Activated effector memory CD4-positive, alpha-beta T cell treated with Interleukin-2 at 50 U/mL for 16 hours (primary cell): ENCODE measurements at places on chromosomes 13 and 19.

DNA sequence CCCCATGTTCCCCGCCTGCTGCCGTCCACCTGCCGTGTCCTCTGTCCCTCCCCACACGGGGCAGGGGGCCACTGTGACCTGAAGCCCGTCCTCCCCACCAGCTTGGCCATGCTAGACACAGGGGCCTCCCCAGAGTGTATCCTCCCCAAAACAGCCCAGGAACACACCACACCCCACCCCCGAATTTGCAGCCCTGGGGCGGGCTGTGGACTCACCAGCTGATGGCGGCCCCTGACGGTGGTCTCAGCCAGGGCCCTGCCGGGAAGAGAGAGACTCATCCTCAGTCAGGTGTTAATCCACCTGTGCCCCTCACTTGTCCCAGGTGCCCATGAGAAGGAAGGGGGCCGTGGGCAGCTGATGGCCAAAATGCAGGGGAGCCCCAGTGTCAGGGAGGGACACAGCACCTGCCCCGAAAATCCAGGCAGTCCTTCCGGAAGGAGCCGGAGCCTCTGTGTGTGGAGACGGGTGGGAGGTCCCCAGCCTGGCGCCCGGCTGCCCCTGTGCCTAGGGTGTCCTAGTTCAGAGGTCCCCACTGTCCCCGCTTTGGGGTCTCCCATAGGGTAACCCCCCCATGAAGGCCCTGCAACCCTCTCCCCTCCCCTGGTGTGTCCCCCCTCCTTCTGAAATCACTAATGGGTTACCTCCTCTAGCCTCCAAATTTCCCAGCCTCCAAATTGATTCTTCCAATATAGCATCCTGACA, 39.3 kb upstream of the TCF3 start:
- DNase-seq: no peak

DNA sequence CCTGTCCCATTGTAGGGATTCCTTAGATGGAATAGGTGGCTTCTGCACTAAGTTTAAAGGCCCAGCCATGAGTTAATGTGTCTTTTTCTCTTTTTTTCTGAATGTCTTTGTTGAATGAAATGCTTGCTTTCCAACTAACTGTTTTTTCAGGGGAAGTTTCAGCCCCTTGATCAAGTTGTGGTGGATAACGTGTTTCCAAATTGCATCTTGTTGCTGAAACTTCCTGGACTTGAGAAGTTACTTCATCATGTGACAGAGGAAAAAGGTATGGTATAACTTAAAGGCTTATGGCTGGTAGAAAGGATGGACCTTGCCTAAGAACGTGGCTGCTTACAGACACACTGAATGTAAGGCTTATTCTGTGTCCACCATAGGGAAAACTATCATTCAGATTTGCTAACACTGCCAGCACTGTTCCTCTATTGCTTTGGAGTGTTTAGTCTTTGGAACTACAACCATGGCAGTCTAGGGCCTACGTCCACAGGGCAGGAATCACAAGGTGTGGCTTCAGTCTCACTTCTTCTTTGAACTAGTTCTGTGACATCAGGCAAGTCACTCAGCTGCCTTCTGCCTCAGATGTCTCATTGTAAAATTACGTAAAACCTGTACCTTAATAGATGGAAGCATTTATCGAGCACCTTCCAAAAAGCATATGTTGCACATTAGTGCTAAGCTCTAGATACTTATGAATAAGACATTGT, 25.3 kb downstream of the RNASEH2B start:
- DNase-seq: no peak

DNA sequence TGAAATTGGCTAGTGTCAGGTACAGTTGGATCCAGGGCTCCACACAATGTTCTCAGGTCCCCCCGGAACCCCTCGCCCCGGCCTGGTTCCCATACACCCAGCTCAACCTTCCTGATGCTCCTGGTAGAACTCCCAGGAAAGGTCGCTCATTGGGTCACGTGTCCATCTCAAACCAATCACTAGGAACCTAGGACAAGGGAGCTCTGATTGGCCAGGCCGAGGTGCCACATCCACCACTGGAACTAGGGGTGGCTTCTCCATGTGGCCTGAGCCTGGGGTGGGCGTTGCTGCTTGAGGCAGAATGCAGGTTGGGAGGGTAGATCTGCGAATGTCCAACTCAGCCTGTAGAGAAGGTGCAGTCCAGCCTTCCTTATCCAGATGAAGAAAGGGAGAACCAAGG, 6.9 kb upstream of the MEF2B start:
- no peak for DNase-seq

DNA sequence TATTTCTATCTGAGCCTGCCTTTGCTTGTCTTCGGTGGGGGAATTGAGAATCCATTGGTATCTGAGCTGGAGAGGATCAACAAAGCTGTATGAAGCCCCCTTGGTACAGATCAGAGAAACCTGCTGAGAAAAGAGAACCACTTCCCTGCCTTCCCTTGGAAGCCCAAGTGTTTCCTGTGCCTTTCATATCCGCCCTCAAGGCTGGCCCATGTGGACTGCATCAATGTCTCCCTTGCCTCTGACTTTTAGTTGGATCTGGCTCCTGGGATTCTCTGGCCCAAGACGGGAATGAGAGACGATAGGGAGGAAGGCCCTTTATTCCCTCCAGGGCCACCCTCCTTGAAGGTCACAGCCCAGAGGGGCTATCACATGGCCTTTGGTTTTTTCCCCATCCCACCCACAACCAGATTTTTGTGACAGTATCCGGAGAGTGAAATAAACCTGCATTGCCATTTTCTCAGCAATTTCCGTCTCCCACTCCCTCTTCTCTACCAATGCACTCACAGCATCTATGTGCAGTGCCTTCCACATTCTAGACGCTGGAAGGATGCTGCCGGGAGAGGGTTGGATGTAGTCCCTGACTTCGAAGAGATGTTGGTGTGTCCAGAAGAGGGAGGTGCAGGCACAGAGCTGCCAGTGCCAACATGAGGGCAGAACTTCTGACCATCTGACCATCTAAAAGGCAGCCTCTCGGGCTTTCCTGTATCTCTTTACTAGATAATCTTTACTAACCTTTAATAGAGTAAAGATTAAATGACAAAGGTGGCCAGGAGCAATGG, 63.8 kb downstream of the KCTD15 start:
- no peak for DNase-seq

GRCh38 chr13:41962994-41963393, 2.1 kb upstream of the VWA8 start:
- no peak for DNase-seq

- DNase-seq: no peak
Observed at GRCh38 chr13:112882555-112883024, 86.4 kb upstream of the MCF2L start.

- DNase-seq: no peak
Observed at GRCh38 chr13:64371045-64371444, 2859.1 kb downstream of the PCDH9 start.

- no peak for DNase-seq
Observed at GRCh38 chr13:78085434-78086225, 167.0 kb upstream of the EDNRB start.

DNA sequence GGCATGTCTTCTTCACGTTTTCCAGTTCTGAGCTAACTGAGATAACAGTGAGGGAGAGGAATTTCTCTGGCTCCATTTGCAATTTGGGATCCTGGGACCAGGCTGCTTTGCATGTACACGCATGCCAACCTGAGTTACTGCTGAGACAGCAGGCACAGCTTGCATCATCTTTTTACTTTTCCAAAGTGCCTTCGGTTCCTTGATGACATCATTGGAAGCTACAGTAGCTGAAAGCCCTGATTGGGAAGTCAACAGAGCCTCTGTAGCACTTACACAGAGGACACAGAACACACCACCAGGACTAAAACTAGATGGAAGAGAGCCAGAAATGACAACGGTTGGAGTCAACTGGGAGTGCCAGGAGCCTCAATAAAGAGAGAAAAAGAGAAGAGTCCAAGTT, 399.1 kb upstream of the GPC6 start:
- no peak for DNase-seq

- no peak for DNase-seq
Observed at GRCh38 chr19:39916851-39917396, 17.5 kb downstream of the FCGBP start.

DNA sequence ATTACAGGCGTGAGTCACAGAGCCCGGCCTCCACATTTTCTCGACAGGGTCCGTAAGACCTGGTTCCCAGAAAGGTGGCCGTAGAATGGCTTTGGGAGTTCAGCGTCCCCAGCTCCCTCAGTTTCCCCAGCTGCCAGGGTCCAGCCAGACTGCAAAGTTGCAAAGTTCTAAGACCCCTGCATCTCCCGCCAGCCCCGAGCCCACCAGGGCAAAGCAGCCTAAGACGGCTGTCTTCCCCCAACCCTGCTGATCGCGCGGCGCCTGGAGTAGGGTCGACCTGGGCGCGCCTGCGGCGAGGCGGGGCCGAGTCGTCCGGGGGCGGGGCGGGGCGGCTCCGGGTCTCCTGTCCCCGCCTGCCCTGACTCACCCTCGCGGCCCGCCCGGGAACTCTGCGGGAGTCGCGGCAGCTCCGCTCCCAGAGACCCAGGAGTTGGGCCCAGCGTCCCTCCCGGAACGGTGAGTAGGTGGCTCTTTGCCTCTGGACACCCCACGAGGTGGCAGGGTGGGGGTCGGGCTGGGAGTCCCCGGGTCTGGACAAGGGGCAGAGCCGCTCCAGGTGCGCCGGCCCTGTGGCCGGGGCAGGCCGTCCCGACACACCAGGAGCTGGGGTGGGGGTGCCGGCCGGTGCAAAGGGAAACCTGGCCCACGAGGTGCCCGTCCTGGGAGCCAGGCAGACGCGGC, at the start of gene LRRC8E:
Gene LRRC8E, plus strand, starts transcription at position 366 of the 681 bp plus-strand sequence. CDS start 7,094 bp downstream, outside the sequence.
- no peak for DNase-seq

DNA sequence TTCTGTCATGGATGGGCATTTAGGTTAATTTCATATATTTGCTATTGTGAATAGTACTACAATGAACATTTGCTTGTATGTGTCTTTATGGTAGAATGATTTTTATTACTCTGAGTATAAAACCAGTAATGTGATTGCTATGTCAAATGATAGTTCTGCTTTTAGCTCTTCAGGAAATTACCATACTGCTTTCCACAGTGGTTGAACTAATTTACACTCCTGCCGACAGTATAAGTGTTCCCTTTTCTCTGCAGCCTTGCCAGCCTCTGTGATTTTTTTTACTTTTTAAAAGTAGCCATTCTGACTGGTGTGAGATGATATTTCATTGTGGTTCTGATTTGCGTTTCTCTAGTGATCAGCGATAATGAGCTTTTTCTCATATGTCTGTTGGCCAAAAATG, 6.5 kb downstream of the SIGLEC7 start:
- no peak for DNase-seq

DNA sequence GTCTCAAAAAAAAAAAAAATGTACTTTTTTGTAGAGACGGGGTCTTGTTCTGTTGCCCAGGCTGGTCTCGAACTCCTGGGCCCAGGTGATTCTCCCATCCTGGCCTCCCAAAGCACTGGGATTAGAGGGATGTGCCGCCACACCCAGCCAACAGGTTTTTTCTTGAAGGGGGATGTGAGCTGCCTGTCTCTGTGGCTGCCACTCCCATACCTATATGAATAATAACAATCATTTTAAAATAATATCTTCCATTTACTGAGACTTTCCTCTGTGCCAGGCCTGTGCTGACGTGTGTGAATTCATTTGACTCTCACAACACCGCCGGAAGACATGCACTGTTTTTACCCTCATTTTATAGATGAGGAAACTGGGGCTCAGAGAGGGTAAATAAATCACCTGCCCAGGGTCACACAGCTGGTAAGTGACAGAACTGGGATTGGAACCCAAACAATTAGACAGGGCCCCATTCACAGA, 7.2 kb upstream of the BCL3 start:
- DNase-seq: no peak

DNA sequence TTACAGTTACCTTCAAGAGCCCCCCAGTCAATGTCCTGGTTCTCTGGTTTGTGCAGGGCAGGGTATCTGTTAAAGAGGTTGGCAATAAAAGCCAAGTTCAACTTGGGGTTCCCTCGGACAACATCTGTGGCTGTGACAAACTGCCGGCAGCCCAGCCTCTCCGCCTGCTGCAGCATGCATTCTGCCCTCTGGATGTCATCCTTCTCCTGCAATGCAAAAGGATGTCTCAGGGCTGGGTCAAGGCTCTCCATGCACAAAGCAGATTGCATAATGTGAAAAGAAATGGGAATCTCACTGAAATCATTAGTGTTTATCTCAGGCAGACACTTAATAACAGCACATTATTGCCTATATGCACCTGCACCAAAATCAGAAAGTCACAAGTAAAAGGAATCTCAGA, 35.1 kb downstream of the LCP1 start:
- DNase-seq: no peak

DNA sequence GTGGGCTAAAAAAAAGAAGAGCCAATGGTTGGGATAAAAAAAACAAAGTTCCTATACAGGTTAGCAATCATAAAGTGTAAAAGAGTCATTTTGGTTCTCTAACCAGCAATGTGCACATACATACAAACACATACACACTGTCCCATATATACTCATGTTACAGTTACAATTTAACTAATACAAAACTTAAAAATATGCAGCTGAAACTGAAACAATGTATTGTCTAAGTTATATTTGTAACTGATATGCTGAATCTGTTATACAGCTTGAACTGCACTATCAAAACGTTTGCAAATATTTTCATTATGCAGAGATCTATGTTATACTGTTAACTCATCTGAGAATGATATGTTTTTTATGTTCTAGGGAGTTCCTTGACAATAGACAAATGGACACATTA, 173.7 kb downstream of the KLF12 start:
- no peak for DNase-seq

DNA sequence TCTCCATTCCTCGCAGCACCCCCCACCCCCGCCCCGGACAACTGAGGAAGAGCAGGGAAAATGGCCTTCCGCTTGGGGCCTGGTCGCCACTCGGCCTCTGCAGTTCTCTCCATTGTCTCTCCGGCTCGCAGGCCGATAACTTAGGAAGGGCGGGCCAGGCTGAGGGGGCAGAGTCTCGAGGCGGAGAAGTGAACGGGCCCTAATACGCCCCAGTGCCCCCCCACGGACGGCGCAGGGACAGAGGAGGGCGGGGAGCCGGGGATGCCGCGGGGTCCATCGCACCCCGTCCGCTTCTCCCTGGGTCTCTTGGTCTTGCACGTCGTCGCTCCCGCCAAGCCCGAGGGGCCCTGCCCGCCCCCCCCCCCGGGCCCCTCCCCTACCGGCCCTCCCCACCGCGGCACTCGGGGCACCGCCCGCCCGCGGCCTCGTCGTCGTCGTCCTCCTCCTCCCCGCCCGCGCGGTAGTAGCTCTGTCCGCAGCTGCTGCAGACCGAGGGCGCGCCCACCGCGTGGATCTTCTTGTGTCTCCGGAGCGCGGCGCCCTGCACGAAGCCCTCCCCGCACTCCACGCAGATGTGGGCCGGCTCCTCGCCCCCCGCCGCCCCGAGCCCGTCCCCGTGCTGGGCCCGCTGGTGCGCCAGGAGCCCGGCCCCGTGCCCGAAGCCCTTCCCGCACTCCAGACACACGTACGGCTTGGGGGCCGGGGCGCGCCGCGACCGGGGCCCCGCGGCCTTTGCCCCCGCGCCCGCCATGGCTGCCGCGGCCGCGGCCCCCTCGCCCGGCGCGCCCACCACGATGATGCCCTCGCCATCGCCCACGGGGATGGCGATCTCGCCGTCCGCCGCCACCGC, 33.2 kb downstream of the ZNF787 start:
- no peak for DNase-seq
